Caudate nucleus (tissue), 63 donors: ENCODE measurements at places on chromosomes 4 and X.

- DNase-seq: no peak
These were observed 132.1 kb upstream of the CXCL13 start for GRCh38 chr4:77473509-77473908.

DNA sequence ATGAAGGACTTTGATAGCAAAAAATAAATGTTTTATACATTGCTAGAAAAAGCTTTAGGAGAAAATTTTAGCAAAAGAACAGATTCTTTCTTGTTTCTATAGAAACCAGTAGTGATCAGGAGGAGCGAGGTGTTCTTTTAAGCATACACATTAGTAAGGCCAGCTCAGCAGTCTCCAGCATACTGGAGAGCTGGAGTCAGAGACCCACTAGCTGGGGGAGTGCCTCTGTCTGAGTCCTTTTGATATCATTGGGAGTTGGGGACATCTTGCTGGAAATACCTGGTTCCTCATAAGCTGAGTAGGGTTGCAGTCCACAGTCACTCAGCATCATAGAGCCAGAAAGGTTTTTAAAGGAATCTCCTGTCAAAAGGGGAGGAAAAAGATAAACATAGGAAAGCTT lies 67.4 kb downstream of the AFF2 start:
- DNase-seq: no peak

GRCh38 chr4:182276210-182277109 lies 33.3 kb downstream of the TENM3 start:
- no peak for DNase-seq

DNA sequence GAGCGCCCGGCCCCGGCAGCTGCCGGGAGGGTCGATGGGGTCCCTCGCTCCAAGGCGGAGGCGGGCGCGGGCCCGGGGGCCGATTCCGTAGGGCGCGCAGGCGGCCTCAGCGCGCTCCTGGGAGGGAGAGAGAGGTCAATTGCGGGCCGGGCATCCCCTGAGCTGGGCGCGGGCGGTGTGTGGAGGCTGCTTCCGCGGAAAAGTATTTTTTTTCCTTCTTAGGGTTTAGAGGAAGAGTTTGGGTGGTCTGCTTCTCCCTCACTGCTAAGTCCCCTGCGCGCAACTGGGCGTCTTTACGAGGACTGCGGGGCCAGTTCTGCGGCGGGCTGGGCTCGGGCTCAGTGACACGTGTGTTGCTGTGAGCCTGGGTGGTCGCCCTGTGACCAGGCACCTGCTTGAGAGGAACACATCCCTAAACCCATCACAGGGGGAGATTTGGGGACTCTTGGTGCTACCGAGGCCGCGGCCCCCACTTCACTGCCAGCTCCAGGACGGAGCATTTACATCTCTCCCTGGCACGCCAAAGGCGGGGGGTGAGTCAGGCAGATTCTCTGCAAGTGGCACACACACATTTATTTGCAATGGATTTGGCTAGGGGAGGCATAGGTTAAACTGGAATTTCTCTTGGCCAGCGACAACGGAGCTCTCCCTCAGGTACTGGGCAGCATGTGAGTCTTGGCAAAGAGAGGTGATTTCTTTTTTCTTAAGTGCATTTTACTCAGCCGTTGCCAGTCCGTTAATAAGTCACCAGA lies 151.2 kb upstream of the SLC4A4 start:
- peak; percentile 4 for DNase-seq

DNA sequence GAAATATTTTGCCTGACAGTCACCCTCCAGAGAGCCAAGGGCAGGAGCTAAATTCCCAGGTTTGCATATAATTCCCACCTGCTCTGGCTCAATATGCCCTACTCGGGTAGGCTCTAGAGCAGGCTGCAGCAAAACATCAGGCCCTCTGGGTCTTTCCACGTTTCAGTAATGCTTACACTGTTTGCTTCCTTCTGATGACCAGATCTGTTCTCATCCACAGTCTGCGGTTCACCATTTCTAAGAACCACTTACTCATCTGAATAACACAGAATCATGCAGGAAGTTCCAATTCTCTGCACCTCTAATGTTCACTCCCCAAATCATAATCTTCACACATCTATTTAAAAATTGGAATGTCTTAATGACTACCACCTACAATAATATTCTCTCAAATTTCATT lies 141.4 kb downstream of the PPP3CA start:
- DNase-seq: no peak

- no peak for DNase-seq
These were observed 55.1 kb downstream of the RAB40A start for GRCh38 chrX:103464072-103464773.

DNA sequence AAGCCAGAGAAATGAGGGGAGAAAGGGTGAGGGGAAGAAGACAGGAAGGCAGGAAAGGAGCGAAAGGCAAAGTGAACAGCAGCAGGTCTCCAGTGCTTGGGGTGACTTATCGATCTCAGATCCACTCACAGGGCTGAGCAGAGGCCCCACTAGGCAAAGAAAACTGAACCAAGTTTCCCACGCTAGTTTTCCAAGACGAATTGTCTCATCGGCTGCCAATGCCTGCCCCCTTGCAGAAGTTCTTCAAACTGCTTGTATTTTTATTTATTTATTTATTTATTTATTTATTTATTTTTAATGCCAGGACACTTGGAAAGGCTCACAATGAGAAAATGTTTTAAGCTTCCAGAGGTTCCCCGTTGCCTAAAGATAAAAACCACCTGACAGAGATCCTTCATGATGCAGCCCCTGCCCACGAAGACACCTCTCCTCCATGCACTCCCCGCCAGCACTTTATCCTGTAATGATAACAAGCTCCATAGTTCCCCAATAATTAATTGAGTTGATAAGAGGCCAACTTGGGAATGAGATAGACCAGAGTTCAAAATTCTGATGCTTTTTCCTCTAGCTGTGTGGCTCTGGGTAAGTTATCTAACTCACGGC lies 43.2 kb downstream of the QDPR start:
- no peak for DNase-seq

DNA sequence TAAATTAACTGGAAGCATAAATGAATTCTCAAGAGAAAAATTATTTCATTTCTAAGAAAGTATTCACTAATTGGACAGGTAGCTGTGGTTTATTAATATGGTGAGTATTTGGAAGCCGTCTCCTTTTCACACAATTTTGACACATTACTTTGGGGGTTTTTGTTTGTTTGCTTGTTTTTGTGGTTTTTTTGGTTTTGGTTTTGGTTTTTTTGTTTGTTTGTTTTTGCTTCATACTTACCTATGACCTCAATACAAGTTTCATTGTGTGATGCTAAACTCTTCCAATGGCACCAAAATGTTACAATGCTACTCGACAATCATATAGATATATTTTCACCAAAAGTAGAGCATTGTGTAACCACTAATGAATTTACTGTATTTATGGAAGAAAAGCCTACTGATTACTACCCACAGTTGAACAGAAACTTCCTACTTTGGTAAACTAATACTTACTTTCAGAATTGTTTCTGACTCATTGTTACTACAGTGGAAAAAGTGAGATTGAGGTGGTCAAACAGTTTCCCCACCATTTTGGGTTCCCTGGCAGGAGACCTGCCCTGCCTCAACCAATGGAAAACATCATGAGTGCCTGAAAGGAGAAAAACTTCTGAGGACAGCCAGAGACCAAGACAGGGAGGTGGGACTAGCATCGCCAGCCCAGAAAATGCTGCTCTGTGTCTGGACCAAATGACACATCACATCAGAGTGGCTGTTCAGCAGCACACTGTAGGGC lies 443.1 kb downstream of the HNRNPD start:
- DNase-seq: no peak

GRCh38 chr4:3016961-3017360 lies 53.6 kb downstream of the GRK4 start:
- DNase-seq: no peak

- DNase-seq: no peak
These were observed 1.0 kb downstream of the POF1B start for GRCh38 chrX:85378461-85378860.

- no peak for DNase-seq
These were observed 152.8 kb upstream of the CXorf51A start for GRCh38 chrX:146967306-146967705.

DNA sequence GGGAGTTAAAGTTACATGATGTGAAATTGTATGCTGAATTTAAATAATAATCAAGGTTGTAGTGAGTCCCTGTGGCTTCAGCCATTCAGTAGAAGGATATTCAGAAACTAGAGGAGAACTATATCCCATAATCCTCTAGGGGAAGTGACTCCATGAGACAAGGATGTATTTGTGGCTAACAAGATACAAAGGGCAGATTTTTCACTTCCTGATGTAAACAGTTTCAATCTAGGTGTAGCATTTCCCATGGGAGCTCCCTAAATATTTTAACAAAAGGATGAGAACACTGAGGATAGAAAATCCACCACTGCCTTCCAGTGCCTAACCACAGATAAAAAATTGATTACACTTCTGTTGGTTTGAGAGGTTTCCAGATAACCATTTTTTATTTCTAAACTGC lies 435.4 kb upstream of the TENM3 start:
- no peak for DNase-seq

- no peak for DNase-seq
These were observed 428.8 kb downstream of the NKX6-1 start for GRCh38 chr4:84070289-84070688.

- DNase-seq: no peak
These were observed 69.0 kb downstream of the HPRT1 start for GRCh38 chrX:134528960-134529359.

DNA sequence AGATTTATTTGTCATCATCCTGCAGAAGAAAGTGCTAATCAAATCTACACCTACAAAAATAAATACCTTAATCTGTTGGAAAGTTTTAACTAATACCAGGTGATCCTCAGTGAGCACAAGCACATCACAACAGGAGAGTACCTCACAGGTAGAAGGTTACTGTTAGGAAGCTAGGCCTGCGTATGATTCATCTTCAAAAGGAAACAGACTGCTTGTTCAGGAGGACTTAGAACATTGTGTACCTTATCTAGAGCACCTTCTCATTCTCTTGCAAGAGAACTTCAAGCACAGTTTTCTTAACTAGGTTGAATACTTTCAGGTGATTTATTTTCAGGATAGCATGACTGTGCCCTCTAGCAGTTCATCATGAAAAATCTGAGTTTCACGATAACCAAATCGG lies 54.2 kb downstream of the MND1 start:
- no peak for DNase-seq

- DNase-seq: no peak
These were observed 4.7 kb downstream of the NEUROG2 start for GRCh38 chr4:112511093-112511802.

- no peak for DNase-seq
These were observed 28.6 kb upstream of the MXD4 start for GRCh38 chr4:2290488-2290887.

GRCh38 chr4:105758958-105759357 lies 50.4 kb downstream of the GSTCD start:
- DNase-seq: no peak

DNA sequence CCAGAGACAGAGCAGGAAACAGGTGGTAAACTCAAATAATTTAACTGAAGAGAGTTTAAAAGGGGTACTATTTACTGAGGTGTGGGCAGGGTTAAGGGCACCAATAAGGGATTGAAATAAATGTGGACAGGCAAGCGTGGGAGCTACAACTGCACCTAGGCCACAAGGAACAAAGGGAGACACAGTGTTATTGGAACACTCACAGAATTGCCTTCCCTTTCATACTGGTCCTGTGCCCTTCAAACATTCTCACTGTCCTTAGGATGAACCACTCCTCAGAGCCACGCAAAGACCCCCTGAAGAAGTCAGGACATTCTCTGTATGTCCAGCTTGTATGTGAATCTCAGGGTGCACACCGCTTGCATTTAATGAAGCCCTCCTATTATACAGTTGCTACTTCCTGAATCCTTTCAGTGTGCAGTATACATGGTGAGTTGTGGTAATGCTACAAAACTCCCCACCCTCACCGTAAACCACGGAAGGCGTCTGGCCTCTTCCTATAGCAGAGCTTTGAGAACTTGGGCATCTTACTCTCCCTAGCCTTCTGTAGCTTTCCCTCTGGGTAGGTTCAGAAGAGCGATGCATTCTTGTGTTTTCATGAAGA lies 9.6 kb upstream of the MRPL1 start:
- DNase-seq: no peak

DNA sequence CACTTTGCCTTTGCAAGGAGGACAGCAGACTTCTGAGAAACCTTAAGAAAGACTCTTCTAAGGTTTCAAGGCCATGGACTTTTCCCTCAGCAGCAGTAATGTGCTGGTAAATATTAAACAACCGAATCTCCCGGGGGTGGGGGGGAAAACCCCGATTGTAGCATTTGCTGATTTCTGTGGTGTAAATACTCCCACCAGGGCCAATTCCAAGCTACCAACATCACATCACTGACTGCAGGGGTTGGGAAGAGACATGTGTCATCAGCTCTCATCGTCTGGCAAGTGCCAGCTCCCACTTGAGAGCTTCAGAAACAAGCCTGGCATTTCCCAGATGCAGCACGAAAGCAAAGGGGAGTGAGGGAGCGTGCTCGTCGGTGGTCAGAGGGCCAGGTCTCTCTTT lies 101.2 kb downstream of the BCOR start:
- no peak for DNase-seq

GRCh38 chr4:184357165-184357564 lies 117.2 kb downstream of the IRF2 start:
- no peak for DNase-seq

- DNase-seq: no peak
These were observed 349.4 kb downstream of the FAT4 start for GRCh38 chr4:125663896-125664767.

DNA sequence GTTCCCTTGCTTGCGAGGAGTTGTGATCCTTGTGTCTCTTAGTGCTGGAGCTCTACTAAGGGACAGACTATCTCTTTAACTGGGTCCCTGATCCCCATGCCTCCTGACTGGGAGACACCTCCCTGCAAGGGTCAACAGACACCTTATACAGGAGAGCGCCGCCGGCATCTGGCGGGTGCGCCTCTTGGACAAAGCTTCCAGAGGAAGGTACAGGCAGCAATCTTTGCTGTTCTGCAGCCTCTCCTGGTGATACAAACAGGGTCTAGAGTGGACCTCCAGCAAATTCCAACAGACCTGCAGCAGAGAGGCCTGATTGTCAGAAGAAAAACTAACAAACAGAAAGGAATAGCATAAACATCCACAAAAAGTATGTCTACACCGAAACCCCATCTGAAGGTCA lies 115.6 kb upstream of the ITM2A start:
- no peak for DNase-seq

GRCh38 chr4:156596706-156597329 lies 374.8 kb downstream of the PDGFC start:
- no peak for DNase-seq

DNA sequence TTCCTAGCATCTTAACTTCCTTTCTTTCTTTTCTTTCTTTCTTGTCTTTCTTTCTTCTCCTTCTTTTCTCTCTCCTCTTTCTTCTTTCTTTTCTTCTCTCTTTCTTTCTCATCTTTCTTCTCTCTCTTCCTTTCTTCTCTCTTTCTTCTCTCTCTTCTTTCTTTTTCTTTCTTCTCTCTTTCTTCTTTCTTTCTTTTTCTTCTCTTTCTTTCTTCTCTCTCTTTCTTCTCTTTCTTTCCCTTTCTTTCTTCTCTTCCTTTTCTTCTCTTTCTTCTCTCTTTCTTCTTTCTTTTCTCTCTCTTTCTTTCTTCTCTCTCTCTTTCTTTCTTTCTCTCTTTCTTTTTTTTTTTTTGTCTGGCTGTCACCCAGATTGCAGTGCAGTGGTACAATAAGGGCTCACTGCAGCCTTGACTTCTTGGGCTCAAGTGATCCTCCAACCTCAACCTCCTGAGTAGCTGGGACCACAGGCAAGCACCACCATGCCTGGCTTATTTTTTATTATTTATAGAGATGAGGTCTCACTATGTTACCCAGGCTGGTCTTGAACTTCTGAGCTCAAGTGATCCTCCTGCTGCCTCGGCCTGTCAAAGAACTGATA lies 17.5 kb downstream of the NMU start:
- no peak for DNase-seq

GRCh38 chr4:81179326-81179725 lies 35.7 kb downstream of the PRKG2 start:
- no peak for DNase-seq

- DNase-seq: no peak
These were observed 10.5 kb upstream of the APOOL start for GRCh38 chrX:84993150-84993549.
